Type B pancreatic cell (in vitro differentiated cells): ENCODE measurements at places on chromosomes 6 and 20. TPM values are rescaled to one million over a fixed set of nuclear protein-coding genes. Genes with fewer than 3 reads are reported as not detected.
A peak's percentile ranks its signal among the peaks of the same experiment; 100 is the strongest.

The RIPPLY2 gene
- 1.6 and 1.8 TPM in 2 replicates for total RNA-seq

The OPN5 gene
- 4.6 TPM in 1 of 2 replicates, not detected in the other for total RNA-seq

The OR5V1 gene
- total RNA-seq, result not detected in 2 replicates

The ZNF391 gene
- 4.9 and 8.4 TPM in 2 replicates for total RNA-seq

DNA sequence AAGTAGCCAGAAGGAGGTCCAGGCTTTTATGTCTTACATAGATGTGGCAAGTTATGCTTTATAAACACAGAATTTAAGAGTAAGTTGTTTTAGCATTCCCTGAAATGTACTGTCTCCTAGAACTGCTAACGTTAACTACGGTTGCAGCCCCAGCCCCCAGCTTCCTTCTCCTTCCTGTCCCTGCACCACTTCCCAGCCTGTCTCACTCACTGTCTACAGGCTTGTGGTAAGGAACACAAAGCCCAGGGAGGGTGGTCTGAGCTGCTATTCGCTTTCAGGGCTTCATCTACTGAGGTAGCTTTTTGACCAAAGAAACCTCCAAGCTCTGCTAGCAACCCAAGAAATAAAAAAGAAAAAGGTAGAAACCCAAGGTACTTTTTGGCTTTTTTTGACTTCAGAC lies 35.9 kb downstream of the PCSK2 start:
- DNase-seq, result no peak

DNA sequence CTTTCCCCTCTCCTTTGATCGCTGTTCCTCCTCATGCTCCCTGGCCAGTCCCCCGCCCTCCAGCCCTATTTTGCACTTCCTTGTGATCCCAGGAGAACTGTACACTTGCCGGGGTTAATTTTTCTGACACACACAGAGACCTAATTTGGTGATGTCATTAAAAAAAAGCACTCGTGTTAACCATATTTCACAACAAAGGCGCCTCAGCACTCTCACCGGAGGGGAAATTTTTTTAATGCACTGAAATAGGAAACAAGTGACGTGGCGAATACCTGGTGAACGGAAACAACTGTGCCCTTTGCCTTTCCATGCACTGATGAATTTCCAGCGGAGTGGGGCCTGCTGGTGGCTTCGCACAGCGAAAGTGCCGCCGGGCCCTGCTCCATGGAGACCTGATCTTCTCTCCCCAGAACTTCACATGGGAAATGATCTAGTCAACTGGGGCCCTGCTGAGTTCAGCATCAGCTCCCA lies 53.9 kb upstream of the TAGAP start:
- DNase-seq, result peak; percentile 44

- no peak for DNase-seq
Observed at GRCh38 chr20:64238851-64239387, 16.6 kb upstream of the PCMTD2 start.

DNA sequence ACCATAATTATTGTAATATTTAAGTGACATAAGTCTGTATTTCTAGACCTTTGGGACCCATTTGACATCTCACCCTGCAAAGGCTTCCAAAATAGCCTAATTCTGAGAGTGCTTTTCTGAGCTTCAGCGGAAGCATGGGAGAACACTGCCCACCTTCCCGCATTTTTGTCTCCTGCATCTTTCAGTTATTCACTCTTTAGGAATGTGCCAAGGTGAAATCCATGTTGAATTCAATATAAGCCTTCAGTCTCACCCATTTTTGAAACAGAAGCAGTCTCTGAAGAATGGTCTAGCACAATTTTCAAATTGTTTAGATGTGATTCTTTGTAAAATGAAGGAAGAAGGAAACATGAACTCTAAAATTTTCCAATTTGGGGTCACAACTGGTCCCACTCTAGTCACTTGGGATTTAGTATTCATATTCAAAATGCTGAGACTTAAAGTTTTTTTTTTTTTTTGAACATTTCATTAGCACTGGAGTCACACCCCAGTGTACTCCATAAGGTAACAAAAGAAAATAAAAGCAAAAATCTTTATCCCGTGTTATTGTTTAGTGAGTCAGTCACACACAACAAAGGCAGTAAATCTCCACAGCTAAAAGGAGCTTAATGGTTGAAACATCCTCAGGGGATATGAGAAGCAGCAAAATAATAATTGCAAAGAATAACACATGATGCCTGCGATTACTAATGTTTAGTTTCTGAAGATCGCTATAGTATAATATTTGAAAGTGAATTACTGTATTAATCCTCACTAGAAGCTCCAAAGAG lies 479.9 kb upstream of the BTBD3 start:
- DNase-seq, result no peak

GRCh38 chr6:68343901-68344300 lies 291.2 kb upstream of the ADGRB3 start:
- no peak for DNase-seq

- DNase-seq, result peak; percentile 40
Observed at GRCh38 chr6:169890901-169891300, 139.5 kb downstream of the ERMARD start.

- DNase-seq, result no peak
Observed at GRCh38 chr6:138188278-138188941, 26.7 kb downstream of the ARFGEF3 start.

GRCh38 chr6:74343804-74344203 lies 647.8 kb downstream of the CD109 start:
- no peak for DNase-seq
